Heart left ventricle (tissue), 16 donors: ENCODE measurements at places on chromosomes 7 and 10.

DNA sequence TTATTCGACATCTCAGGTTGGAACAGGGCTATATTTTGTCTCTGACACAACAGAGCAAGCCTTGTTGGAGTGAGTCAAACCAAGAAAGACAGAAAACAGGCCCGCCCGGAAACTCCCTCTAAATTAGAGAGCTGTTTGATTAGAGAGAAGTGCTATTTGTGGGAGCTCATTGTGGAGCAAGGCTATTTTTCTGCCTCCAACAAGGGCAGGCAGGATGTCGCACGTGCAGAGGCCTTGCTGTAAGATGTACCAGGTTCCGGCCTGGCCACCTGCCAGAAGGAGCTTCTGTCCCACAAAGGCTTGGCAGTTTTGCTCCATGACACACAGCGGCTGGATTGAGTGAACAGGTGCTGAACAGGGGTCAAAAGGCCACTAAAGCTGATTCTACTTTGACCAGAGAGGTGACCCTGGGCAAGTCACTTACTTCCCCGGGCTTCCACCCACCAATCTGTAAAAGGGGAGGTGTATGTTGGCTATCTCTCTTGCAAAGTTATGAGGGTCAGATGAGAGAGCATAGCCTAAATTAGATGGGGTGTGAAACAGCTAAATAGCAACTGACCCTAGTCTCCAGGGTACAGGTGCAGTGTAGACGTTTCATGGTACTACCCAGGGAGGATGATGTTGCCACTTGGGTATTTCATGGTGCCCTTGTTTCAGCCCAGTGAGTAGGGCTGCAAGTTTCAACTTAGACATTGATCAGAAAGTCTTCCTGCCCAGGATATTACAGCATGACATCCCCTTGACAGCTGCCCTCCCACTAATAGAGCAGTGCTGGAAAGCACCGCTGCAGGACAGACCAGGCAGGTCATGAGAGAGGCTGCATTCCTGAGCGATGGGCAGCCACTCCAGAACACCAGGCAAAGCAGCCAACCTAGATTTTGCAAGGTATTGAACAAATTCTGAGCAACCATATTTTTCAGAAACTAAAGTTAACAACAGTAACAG, 62.0 kb downstream of the VSTM4 start:
- no peak for DNase-seq

DNA sequence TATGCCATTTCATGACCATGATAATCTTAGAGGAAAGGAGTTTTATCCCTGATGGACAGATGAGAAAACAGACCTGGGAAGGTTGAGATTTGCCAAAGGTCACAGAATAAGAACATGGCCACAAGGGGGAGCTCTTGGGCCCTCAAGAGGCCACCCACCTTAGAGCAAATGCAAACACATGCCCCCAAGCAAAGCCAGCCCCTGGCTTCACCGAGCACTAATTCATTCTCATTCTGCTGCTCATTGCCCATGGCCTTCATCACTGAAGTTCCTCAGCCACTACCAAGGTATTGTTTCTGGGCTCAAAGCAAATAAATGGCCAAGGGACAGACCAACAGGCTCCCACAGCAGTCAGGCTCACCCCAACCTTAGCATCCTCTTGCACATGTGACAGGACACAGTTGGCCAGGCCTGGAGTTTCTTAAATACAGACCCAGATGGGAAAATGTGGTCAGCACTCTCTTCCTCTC, 44.2 kb downstream of the PDLIM1 start:
- DNase-seq: peak; percentile 73

DNA sequence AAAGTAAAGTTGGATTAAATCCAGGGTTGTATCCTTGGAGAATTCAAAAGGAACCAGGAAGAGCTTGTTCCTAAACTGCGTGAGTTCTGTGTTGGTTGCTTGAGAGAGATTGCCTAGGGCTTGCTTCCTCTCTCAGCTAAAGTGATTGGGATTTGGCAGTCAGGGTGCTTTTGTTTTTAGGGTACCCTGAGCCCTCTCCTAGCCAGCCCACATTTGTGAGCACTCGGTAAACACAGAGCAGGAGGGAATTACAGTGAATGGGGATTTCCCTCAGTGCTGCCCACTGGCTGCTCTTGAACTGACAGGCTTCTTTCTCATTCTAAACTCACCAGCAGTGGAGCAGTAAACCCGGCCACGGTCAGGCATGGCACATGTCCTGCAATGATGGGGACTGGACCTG, 146.9 kb downstream of the TPST1 start:
- no peak for DNase-seq

DNA sequence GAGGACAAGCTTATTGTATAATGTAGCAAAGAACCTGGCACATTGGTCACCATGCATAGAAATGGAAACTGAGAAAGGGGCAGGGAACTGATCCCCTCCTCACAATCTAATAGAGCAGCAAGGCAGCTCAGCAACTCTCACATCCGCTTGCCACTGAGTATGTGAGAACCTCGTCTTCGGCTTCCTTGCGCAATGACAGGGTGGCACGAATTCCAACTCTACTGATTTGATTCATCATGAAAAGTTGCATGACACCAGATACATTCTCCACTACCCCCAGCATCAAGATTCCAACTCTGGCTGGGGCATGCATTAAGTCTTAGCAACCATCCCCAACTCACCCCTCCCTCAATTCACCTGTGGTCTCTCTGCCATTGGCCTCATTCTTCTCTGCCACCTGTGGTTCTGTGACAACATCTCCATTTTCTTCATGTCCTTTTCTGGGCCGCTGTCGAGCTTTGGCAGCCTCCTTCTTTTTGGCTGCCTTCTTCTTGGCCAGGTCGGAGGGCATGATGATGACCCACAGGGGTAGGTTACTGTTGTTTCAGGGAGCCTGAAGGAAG, 976 bp downstream of the ABCF2 start:
- DNase-seq: no peak

DNA sequence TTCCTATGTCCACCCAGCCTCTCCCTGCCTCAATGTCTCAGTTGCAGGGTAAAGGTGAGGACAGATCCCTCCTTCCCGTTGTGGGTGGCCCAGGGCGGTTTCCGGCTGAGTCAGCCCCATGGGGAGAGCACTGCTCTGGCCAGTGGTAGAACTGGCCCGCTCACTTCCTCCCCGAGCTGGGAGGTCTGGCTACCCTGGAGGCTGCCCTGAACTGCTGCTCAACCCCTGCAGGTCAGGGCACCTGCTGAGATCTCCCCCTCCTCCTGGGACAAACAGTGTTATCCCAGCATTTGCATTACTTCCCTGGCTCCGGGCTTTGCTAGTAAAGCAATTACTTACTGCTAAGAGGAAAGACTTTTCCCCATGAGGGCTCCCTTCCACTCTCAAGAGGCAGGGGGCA, 21.4 kb upstream of the IMPDH1 start:
- DNase-seq: no peak

DNA sequence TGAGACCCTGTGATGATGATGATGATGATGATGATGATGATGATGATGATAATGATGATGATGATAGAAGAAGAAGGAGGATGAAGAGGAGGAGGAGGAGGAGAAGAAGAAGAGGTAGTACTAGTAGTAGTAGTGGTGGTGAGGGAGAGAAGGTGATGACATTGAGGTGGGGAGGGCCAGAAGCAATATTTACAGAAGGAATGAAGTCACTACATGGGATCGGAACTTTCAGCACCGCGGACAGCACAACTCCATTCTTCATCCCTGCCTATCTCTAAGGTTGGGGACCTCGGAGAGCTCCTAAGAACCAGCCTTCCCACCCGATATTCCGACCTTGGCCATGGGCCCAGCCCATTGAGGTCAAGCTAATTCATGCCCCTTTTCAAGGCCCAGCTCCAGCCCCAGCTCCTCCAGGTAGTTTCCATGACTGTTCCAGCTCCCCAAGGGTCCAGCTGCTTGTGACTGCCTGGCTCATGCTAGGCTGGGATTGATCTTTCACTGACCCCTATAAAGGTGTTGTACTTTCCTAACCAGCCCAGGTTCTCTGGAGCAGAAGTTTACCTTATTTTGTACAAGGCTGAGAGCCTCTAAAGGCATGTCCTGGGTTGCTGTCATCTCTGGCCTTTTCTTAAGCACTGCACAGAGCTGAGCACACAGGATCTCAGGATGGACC, 10.3 kb downstream of the CRHR2 start:
- no peak for DNase-seq

DNA sequence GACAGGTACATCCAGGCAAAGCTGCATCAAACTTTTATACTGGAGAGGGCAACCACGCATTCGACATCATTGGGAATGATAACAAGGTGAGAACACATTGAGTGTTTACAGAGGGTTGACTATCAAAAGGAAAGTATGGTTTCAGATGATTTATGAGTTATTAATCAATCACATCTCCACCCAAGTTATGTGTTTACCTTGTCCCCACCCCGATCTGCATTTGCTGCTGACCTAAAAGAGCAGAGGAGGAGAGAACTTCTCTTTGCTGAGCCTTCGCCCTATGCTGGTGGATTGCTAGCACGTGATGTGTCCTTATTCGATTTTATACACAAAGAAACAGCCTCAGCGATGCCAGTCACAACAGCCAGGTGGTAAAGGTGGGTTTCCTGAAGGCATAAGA, at the start of gene MSMB:
Gene MSMB (minus strand): TSS at position 9 of the 400 bp plus-strand sequence. CDS start 32 bp downstream, outside the sequence.
- no peak for DNase-seq

GRCh38 chr10:128306535-128306934, 180.3 kb upstream of the MKI67 start:
- DNase-seq: no peak

DNA sequence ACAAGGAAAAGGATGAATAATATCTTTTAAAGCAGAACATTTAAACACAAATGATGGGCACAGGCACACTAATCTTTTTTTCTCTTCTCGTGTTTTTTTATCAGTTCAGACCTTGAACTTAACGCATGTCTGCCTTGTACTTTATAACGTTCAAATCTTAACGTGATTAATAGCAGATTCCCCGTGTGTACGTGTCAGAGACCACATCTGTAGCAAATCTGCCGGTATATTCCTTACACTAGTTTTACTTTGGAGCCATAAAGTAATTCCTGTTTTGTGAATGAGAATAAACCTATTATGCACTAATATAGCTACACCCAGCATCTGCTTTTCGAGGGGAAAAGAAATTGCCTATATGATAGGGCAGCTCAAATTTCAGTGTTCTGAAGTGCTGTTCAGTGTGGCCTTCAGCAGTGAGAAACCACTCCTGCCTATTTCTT, 166.0 kb upstream of the TCF7L2 start:
- no peak for DNase-seq

GRCh38 chr7:140604760-140605159, 35.9 kb downstream of the DENND2A start:
- no peak for DNase-seq

DNA sequence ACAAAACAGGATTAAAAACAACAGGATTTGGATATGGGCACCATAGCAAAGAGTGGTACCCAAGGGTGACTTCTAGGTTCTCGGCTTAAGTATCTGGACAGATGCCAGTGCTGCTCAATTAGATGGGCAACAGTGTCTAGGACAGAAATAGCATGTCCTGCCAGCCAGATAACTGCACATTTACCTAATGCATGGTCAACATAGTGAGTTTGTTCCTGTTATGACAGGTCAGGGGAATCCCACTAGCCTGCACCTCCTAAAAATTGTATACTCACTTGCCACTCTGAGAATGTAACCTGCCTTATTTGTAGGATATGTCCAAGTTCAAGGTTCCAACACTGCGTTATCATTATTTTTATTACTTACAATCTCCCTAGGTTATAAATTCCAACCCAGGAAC, 471.7 kb downstream of the GRM8 start:
- no peak for DNase-seq

DNA sequence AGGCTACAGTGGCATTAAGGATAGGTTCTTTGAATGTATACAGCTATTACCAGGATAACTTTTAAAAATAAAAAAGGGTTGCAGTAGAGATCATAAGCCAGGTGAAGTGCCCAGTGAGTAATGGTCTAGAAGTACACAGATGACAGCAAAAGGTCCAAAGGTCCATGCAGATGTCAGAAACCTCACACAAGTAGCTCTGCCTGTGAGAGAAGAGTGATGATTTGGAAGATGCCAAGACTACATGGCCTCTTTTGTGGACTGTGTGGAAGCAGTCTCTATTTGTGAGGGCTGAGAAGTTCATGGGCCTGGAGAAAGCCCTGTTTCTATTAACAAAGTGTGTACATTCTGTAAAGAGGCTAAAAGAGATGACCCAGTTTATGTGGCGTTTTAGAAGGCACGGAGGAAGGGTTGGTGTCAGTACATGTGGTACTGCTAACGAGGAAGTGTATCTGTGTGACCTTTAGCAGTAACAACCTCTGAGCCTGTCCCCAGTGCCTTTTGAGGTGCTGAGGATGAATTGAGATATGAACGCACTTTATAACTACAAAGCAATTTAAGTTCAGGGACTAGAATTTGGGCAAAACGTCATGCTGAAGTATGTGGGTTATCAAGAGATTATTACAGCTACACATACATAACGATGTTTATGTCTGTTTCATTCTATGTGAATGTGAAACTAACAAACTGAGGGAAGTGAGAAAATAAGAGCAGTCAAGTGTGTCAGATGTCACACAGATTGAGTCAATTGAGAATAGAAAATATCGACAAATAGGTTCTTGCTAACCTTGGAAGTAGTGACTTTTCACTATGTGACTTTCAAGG, 7.6 kb downstream of the CYCS start:
- DNase-seq: no peak

- DNase-seq: no peak
These were observed 5.9 kb downstream of the EBF3 start for GRCh38 chr10:129958148-129958628.

DNA sequence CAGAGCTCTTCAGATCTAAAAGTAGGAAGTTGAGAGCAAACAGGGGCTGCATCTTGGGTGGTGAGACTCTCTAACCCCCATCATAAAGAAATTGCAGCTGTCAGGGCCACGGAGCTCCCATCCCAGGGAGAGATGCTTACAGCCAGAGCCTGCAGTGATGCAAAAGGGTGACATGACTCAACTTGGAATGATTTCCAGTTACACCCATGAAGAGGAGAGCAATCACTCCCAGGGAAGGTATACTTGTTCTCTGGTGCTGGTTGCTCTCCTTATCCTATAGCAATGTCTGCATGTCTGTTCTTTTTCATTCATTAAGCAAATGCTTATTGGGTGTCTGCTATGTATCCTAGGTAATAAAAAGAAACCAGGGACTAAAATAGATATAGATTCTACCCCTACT, 228.0 kb downstream of the RAB11FIP2 start:
- no peak for DNase-seq

- DNase-seq: no peak
These were observed 45.7 kb downstream of the BEND7 start for GRCh38 chr10:13483073-13483472.

DNA sequence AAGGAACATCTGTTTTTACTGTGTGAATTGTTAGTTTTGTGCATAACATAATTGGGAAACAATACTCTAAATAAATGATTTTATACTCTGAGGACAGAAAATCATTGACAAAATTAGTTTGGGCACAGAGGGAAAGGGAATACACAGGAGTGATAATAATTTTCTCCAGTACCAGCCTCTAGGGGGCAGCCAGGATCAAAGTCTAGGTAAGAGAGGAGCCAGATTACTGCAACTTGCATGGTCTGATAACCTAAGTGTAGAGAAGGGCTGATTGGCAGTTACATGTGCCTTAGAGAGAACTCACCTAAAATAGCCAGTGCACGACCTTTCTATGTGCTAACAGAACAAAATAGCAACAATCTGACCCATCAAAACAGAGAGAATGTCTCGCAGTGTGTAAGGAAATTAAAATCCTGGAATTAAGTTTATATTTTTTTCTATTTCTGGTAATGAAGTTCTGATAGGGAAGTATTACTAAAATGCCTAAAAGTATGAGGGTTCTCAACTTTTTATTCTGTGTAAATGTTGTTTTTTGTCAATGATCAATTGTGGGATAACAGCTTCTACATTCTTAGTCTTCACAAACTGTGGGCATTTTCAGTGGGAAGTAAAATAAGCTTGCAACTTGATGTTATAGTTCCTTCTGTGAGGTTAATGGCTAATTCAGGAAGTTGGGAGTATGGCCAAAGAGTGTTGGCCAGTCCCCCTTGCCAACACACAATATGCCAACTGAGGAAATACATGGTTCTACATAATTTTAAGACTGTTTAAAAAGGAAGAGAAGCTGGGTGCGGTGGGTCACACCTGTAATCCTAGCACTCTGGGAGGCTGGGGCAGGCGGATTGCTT, 66.4 kb downstream of the EXOC6 start:
- peak; percentile 40 for DNase-seq
